Sigmoid colon (tissue), 7 donors: ENCODE measurements at places on chromosomes 16 and 17. TPM values are rescaled to one million over a fixed set of nuclear protein-coding genes. Genes with fewer than 3 reads are reported as not detected.

- peak overlapping the region; percentile 38 for H3K27ac ChIP-seq
- no peaks in the 10 kb centered on the region for H3K4me1 ChIP-seq
- no peak overlapping the region for H3K4me3 ChIP-seq
- no peak for DNase-seq
These were observed 3.2 kb downstream of the TPSG1 start for GRCh38 chr16:1221628-1222552.

NEUROD2 gene
- 1.2 TPM for polyA plus RNA-seq

MT1M gene
- 106 TPM for polyA plus RNA-seq

GRCh38 chr16:27572711-27573110 is 22.8 kb downstream of the KATNIP start:
- no peaks in the 10 kb centered on the region for H3K36me3 ChIP-seq
- no peaks in the 10 kb centered on the region for H3K27me3 ChIP-seq
- H3K4me3 ChIP-seq: no peak overlapping the region
- peak; percentile 38 for DNase-seq

ARHGAP23 gene
- 9.8 TPM for polyA plus RNA-seq

TBC1D3I gene
- 0.45 TPM for polyA plus RNA-seq

ACBD4 gene
- 13.2 TPM for polyA plus RNA-seq

- H3K27me3 ChIP-seq: no peaks in the 10 kb centered on the region
- DNase-seq: no peak
- peak overlapping the region; percentile 93 for H3K27ac ChIP-seq
- no peaks in the 10 kb centered on the region for H3K36me3 ChIP-seq
- H3K4me1 ChIP-seq: no peaks in the 10 kb centered on the region
- H3K4me3 ChIP-seq: peak overlapping the region; percentile 75
These were observed 637 bp upstream of the CLN3 start for GRCh38 chr16:28492511-28492910.

GRCh38 chr16:19559242-19559910 is 3.9 kb downstream of the VPS35L start:
- no peaks in the 10 kb centered on the region for H3K36me3 ChIP-seq
- peaks cover 14% of the 10 kb centered on the region for H3K4me1 ChIP-seq
- no peaks in the 10 kb centered on the region for H3K27me3 ChIP-seq

GRCh38 chr16:47204736-47205504 is 61.2 kb upstream of the NETO2 start:
- DNase-seq: no peak
- H3K4me1 ChIP-seq: peaks cover 3% of the 10 kb centered on the region
- no peaks in the 10 kb centered on the region for H3K36me3 ChIP-seq
- no peaks in the 10 kb centered on the region for H3K27me3 ChIP-seq
- no peak overlapping the region for H3K27ac ChIP-seq

DNA sequence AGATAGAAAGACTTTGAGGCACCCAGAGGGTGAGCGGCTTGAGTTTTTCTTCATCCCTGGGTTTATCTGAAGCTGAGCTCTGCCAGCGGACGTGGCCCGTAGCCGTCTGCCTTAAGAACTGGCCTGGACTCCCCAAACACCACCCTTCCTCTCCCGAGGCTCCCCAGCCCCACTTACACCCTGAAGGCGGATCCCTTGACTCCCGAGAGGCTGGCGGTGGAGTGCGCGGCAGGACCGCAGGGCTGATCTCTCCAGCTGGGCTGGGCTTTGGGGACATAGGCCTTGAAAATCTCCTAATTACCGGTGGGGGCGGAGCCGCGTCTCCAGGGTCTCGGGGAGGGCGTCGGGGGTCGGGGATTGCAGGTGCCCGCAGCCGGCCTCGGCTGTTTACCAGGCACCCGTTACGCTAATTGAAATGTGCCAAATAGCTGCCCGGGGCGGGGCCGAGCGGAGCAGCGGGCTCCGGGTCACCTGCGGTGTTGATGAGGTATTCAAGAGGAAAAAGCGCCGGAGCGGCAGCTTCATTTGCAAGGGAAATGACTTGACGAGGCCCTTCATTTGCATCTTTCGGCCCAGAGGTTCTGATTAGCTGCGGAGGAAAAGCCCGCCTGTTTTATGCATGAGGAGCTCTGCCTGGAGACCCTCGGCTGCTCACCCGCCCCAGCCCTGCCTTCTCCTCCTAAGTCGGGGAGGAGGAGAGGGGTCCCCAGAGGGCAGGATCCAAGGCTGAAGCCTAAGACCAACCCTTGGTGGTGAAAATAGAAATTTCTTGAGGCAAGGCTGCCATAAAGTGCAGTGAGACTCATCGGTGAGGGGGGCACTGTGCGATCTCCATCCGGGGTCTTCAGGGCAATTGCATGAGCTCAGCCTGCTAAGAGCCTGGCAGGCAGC is 100.7 kb downstream of the MGAT5B start:
- peak overlapping the region; percentile 1 for H3K4me3 ChIP-seq
- no peaks in the 10 kb centered on the region for H3K36me3 ChIP-seq
- peaks cover 34% of the 10 kb centered on the region for H3K27me3 ChIP-seq
- H3K27ac ChIP-seq: no peak overlapping the region
- peaks cover 10% of the 10 kb centered on the region for H3K4me1 ChIP-seq

MYH8 gene
- not detected for polyA plus RNA-seq

DNA sequence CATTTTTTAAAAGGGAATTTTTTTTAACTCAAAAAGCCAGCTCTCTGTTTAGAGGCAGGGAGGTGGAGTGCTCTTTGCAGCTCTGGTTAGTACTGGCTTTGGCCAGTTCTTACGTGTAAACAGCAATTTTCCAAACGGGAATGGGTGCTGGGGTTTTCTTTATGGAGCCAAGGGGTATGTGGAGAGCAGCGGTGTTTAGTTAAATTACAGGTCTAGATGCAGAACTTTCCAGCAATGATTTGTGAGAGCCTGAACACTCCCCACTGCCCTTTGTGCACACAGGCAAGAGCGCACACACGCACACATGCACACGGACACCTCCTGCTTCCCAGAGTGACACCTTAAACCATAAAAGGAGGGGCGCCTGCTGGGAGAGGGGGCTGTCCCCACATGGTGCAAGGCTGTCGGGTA is 140.2 kb downstream of the MSI2 start:
- no peaks in the 10 kb centered on the region for H3K27me3 ChIP-seq
- H3K4me3 ChIP-seq: no peak overlapping the region
- no peak for DNase-seq
- H3K36me3 ChIP-seq: no peaks in the 10 kb centered on the region
- H3K4me1 ChIP-seq: no peaks in the 10 kb centered on the region
- H3K27ac ChIP-seq: no peak overlapping the region

DNA sequence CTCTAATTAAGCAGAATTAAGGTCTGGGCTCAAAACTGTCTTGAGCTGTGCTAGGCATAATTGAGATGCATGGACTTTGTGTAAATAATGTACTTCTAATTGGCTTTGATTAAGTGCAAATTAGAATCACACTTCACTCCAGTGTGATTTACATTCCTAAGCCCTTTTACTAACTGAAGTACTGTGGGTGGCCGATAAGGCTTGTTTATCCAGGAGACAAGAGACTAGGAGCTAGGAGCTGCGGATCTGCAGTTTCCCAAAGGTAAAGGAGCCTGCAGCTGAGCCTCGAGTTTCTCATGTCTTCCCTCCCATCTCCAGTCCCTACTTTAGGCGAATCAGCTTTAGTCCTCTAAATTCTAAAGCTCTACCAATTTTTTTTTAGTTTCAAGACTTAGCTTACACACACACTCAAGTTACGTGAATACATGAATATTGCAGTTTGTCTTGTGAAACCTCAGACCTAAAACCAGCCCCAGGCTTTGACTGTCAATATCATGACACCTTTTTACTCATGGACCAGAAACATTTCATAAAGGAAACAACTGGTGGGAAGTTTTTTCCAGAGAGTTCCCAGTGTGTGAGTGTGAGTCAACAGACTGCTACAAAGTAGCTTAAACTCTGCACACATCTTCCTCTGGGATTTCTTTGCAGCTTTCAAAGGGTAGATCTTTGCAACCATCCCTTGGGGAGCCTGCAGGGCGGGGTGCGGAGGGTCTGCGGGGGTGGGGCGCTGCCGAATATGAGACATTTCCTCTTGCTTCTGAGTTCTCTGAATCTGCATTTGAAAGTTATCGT is 113.9 kb upstream of the TBX2 start:
- H3K4me3 ChIP-seq: no peak overlapping the region
- no peaks in the 10 kb centered on the region for H3K4me1 ChIP-seq
- H3K27me3 ChIP-seq: no peaks in the 10 kb centered on the region
- no peak overlapping the region for H3K27ac ChIP-seq
- DNase-seq: no peak

FBXO31 gene
- polyA plus RNA-seq: 40.0 TPM

GRCh38 chr17:12800855-12801365 is 11.6 kb downstream of the ARHGAP44 start:
- no peak for DNase-seq
- no peak overlapping the region for H3K27ac ChIP-seq
- H3K4me3 ChIP-seq: no peak overlapping the region
- no peaks in the 10 kb centered on the region for H3K27me3 ChIP-seq
- H3K36me3 ChIP-seq: no peaks in the 10 kb centered on the region

- H3K27ac ChIP-seq: no peak overlapping the region
- no peak for DNase-seq
- H3K4me1 ChIP-seq: no peaks in the 10 kb centered on the region
These were observed 18.7 kb upstream of the NSMCE1 start for GRCh38 chr16:27287051-27287811.
